Ovary (tissue), 10 donors: ENCODE measurements at places on chromosomes 11 and 22. TPM values are rescaled to one million over a fixed set of nuclear protein-coding genes. Genes with fewer than 3 reads are reported as not detected.

BET1L gene
- total RNA-seq = 76.6 TPM

SYT8 gene
- not detected for total RNA-seq

ISX gene
- not detected for total RNA-seq

SYNGR1 gene
- 97.5 TPM for total RNA-seq

DNA sequence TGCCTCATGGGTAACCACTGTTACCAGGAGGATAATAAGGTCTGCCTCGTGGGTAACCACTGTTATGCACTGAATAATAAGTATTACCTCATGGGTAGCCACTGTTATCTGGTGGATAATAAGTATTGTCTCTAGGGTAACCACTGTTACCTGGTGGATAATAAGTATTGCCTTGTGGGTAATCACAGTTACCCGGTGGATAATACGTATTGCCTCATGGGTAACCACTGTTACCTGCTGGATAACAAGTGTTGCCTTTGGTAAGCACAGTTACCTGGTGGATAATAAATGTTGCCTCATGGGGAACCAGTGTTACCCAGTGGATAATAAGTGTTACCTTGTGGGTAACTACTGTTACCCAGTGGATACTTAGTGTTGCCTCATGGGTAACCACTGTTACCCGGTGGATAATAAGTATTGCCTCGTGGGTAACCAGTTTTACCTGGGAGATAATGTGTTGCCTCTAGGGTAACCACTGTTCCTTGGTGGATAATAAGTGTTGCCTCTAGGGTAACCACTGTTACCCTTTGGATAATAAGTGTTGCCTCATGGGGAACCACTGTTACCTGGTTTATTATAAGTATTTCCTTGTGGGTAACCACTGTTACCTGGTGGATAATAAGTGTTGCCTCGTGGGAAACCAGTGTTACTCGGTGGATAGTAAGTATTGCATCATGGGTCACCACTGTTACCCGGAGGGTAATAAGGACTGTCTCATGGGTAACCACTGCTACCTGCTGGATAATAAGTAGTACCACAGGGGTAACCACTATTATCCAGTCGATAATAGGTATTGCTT, 10.6 kb upstream of the NXPE4 start:
- no peak for DNase-seq

GRCh38 chr11:22584976-22585375, 40.6 kb downstream of the FANCF start:
- no peak for DNase-seq

DNA sequence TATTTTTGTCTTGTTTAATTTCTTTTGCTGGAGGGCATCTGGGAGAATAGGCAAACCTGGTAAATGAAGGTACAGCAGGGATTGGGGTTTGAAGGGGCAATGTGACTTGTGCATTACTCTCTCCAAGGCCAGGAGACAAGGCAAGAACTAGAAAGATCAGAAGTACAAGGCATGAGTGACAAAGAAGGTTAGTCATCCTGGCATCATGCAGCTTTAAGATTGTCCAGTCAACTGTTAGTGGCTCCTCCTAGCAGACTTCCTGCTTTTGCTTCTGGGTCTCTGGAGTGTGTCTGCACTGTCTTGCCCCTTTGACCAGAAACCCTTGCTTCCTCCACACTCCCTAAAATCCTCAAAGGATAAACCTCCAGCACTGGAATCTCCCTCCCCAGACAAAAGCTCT, 27.2 kb upstream of the GLYATL1 start:
- DNase-seq = no peak

DNA sequence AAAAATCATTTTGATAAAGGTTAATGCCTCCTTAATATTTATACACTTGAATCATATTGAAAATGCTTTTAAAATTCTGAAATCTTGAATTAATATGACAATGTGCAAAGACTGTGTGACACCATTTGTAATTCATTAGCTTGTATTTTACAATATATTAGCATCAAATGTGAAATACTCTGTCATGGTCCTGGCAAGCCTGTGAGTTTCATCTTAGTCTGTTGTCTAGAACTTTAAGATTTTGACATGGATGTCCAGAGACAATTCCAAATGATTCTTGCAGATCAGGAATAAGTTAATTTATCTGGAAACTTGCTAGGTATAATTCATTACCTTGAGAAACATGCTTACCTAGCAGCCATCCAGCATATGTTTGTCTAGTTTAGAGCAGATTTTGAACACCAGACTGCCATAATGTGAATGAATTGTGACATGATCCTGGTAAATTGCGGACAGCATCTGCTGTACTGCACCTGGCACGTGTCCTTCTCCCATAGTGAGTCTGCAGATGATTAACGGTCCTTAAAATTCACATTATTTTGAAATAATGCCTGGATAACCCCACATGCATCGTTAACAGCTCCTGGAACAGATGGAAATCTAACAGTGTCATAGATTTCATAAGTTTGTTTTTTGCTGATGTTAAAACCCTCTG, 34.5 kb upstream of the DEUP1 start:
- no peak for DNase-seq

- no peak for DNase-seq
These were observed 30.1 kb upstream of the SMPD1 start for GRCh38 chr11:6360183-6360582.

GRCh38 chr22:30838111-30838510, 130.5 kb downstream of the MORC2 start:
- DNase-seq = no peak

GRCh38 chr22:36850056-36850455, 10.8 kb upstream of the NCF4 start:
- no peak for DNase-seq
